ENCODE measurements at places on chromosomes 5 and 9.
A peak's percentile ranks its signal among the peaks of the same experiment; 100 is the strongest.

- no peak for DNase-seq
Observed at GRCh38 chr5:89597878-89598277, 714.9 kb upstream of the MEF2C start.

DNA sequence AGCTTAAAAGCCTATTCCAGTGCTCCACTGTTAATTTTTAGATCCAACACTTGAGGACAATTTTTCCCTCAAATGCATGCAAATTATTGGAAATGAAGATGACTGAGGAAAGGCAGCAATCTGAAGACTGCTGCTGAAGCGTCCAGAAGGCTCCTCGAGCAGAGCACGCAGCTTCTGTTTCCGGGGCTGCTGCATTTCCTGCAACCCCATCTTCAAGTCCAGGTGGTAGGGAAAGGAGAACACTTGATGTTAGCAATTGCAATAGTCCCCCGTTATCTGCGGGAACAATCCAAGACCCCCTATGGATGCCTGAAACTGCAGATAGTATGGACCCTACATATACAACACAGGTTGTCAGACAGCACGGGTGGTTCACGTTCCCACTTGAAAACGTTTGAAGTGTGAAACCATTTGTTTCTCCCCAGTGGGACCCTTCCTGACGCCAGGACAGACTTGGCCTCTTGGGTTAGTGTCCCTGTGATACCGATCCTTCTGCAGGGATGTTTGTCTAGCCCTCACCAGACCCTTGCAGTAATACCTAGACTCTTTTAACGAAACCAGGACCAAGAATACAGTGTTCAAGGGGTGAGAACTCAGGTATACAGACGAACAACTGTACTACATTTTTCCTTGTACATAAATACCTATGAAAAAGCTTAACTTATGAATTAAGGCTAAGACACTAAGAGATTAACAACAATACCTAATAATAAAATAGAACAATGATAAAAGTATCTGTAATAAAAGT is 152.3 kb downstream of the HSD17B3 start:
- DNase-seq = no peak

DNA sequence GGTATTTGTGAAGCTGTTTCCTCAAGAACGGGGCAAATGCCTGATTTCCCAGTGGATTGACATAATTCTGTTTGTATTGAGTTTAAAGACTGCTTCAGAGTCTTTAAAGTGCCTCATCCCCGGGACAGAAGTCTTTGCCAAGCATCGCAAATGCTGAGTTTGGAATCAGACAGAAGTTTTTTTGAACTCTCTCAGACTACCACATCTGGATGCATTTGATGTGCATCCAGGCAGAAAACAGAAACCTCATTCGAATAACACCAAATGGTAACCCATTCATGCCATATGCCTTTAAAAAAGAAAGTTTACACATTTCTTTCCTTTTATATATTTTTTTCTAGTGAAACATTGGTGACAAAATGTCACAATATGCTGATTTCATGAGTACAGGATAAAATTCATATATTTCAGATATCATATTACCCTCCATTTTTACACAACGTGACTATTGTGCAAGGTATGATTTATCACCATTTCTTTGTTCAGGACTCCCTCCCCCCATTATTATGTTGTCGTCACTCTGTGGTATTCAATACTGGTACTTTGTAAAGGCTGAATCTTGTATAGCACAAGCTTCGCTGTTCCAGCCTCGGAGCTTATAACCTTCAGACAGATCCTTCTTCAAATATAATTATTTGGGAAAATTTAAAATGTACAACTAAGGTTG is 91.1 kb downstream of the ZNF608 start:
- peak; percentile 61 for DNase-seq

GRCh38 chr9:135669616-135670285 is 6.6 kb downstream of the LCN9 start:
- no peak for DNase-seq

- DNase-seq = no peak
Observed at GRCh38 chr5:111676466-111676865, 80.5 kb downstream of the NREP start.

GRCh38 chr9:116275418-116276195 is 122.0 kb downstream of the PAPPA start:
- no peak for DNase-seq

- no peak for DNase-seq
Observed at GRCh38 chr9:117549444-117549843, 134.6 kb upstream of the ASTN2 start.

GRCh38 chr5:171419688-171420430 is 412 bp downstream of the FGF18 start:
- DNase-seq = no peak

DNA sequence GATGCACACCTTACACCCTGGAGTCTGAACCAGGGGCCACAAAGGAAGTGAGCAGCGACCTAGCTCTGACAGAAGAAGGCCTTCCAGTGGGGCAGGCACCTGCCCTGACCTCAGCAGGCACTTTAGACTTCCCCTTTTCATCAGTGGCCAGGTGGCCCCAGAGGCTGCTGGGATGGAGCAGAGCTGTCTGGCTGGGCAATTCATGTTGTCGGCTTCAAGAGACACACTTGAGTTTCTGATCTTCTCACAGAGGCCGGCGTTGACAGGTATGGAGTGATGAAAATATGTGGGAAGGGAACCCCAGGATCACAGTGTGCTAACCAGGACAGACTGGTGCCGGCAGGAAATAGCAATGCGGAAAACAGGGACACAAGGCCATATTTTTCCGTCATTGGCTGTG is 375.5 kb downstream of the CTNND2 start:
- no peak for DNase-seq

DNA sequence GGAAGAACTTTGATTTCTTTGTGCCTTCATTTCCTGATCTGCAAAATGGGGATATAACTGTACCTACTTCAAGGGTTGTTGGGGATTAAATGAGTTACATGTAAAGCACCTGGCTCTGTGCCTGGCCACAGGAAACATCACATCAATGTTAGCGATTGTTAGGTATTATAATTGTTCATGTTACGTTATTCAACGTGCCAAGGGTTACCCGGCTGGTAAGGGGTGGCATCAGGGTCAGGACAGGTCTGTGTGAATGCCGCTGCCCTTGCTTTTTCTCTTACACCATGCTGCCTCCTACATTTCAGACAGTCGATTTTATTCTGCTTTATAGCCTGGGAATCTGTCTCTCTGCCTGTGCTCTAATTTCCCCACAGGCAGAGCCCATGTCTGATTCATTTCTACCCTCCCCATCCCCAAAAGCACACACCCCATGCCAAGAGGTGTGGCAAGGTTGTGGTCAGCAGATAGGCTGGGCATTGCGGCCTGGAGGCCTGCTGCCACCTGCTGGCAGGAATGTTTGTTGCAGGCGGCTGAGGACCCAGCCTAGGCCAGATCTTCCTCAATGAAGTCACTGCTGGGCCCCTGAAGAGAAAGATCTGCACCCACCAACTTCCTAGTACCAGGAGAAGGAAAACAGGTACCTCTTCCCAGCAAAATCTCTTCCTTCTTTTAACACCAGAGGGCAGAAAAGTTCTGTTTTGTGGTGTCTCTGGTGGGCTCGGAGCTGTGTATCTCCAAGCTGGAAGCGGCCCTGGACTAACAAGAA is 5.3 kb downstream of the ANKS6 start:
- DNase-seq = peak; percentile 89

- no peak for DNase-seq
Observed at GRCh38 chr9:110148384-110148783, 59.6 kb downstream of the C9orf152 start.

DNA sequence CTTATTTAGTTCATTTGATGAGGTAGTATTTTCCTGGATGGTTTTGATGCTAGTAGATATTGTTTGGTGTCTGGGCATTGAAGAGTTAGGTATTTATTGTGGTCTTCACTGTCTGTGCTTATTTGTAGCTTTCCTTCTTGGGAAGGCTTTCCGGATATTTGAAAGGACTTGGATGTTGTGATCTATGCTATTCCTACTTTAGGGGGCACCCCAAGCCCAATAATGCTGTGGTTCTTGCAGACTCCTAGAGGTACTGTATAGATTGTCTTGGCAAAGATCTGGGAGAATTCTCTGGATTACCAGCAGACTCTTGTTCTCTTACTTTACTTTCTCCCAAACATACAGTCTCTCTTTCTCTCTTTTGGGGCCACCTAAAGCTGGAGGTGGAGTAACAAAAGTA is 315.7 kb downstream of the MAT2B start:
- no peak for DNase-seq

- DNase-seq = no peak
Observed at GRCh38 chr9:97425336-97425972, 13.6 kb downstream of the TDRD7 start.

GRCh38 chr9:95947118-95947517 is 71.6 kb downstream of the ERCC6L2 start:
- no peak for DNase-seq

DNA sequence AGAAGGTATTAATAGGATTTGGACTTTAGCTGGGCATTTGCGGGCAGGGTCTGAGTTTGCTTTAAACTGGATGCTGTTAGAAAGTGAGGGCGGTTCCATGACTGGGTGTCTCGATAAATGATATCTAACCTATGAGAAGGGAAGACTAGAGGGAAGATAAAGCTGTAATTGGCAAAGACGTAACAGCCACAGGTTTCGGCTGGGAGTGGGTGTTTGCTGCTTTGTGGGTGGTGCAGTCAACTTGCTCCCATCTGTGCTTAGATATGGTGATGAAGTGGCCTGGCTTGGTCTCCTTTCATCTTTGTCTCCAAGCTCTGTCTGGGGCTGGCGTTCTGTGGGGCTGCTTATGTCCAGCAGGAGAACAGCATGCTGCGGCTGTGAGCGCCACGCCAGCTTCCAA is 23.3 kb downstream of the OR2V1 start:
- no peak for DNase-seq

DNA sequence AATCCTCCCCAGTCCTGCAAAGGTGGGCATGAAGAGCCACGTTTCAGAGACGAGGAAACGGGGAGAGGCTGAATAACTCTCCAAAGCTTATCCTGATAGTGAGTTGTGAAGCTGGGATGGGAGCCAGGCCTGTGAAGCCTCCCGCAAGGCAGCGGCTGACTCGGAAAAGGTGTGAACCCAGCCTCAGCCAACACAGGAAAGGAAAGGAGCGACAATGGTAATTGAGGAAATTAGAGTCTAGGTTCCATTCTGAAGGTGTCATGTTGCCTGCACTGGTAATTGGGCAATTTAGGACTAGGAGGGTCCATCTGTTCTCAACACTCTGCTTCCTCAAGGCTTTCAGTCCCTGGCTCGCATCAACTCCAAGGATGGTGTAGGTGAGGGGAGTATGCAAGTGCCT is 83.4 kb downstream of the LIFR start:
- no peak for DNase-seq

- peak; percentile 46 for DNase-seq
Observed at GRCh38 chr9:96654450-96655197, 493 bp downstream of the PRXL2C start.

GRCh38 chr9:74512416-74512815 is 15.3 kb downstream of the RORB start:
- DNase-seq = no peak

GRCh38 chr5:60210810-60211209 is 317.3 kb upstream of the PDE4D start:
- no peak for DNase-seq

DNA sequence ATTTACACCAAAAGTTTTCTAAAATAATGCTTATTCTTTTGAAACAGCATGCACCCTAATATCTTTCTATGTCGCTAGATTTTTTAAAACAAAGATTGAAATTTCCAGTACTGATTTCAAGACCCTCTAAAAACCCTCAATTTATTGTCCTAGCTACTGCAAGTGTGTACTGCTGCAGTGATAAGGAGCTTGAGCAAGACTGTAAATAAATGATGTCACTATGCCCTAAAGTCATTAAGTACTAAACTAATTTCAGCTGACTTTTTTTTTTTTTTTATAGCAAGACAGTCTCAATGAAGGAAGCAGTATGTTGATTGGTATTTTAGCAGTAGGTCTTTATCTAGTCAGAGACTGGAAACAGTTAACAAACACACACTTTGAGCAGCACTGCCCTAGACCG is 12.2 kb upstream of the MIER3 start:
- no peak for DNase-seq
